Fibroblast of pulmonary artery (primary cell): ENCODE measurements at places on chromosomes 16 and 17.

DNA sequence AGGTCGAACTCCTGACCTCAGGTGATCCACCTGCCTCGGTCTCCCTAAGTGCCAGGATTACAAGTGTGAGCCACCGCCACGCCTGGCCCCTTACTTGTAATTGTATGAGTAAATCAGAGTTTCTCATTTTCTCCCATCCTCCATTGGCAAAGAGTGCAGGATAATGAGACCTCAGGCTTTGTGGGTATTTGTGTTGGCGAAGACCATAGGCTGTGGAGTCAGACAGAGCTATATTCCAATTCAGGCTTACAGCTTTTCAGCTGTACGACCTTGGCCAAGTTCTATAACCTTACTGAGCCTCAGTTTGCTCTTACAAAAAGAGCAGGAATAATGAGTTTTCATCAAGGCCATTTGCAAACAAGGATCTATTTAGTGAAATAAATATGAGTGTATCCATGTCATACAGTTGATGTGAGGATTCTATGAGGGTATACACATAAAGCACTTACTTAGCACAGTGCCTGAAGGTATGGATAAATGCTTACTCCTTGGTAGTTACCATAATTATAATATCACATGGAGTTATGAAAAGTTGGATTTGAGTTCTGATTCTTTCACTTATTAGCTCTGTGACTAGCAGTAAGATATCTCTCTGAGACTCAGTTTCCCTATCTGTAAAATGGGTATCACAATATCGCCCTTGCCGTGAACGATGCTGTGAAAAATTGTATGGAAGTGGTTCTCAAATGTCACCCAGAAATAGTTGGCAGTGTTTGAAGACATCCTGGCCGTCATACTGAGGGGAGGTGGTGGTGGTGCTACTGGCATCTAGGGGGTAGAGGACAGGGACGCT lies 25.6 kb upstream of the CPPED1 start:
- DNase-seq: no peak

- no peak for DNase-seq
These were observed 32.4 kb upstream of the ENPP7 start for GRCh38 chr17:79698146-79698846.

DNA sequence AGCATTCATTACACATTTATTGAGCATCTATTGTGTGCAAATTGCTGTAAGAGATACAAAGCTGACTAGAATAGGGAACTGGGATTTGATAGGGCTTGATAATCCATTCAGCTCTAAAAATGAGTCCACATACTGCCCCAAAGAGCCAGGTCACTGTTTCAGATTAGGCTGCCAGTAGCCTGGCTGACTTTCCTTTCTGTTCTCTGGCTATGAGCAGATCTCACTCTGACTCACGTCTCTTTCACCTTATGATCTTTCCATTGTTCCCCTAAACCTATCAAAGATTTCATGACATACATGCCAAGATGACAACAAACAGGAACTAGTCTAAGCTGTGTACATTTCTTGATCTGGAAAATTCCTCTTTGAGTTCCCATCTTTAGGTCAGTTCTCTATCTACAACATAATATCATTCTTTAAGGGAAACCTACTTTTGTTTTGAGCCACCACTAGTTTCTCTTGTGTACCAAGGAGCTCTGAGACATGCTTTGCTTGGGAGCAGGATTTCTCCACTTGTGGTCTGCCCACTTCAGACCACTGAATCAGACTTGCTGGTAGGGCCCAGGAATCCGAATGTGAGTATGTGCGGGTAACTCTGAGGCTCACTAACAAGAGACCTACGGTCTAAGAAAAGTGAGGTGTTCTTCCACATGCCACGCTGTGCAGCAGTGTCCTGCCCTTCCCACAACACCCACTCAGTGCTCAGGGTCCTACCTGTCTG lies 40.9 kb upstream of the ICAM2 start:
- DNase-seq: peak; percentile 75

DNA sequence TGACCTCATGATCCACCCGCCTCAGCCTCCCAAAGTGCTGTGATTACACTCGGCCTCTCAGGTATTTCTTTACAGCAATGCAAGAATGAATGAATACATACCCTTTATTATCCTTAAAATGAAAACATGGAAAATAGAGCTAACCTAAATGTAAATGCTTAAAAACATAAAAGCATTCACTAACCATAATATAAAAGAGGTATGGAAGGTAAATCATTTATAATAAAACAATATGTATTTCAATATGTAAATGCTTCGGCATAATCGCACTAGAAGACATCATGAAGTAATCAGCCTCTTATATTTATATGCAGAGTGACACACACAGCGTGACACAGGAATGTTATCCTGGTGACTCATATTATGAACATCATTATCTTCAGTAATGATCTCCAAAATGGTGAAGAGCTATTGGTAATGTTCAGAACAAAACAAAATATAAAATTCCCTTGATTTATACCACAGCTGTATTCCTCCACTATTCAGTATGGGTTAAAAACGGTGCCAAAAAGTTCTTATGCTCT lies 53.9 kb downstream of the AIPL1 start:
- no peak for DNase-seq

DNA sequence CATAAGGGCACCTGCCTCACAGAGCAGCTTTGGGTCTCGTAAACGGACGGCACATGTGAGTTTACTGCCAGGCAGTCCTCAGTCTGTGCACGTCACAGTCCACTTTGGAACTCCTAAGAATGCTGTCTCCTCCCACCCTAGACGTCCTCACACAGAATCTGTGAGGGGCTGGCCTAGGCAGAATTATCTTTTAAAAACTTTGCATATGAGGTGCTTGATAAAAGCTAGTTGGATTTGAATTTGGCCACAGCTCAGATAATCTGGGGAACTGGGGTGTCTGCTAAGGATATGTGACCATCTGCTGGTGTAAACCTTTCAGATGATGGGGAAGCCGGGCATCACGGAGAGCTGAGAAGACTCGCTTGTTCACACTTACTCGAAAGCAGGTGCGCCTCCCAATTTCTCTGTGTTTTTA lies 64.4 kb downstream of the METRNL start:
- no peak for DNase-seq

GRCh38 chr16:4746991-4747574 lies 12.7 kb downstream of the DNAAF8 start:
- peak; percentile 15 for DNase-seq
